Stimulated activated CD8-positive, alpha-beta memory T cell treated with anti-CD3 and anti-CD28 coated beads, Interleukin-7, amount 100 ng/mL, for 24 hours (primary cell): ENCODE measurements at places on chromosomes 6 and 20.

DNA sequence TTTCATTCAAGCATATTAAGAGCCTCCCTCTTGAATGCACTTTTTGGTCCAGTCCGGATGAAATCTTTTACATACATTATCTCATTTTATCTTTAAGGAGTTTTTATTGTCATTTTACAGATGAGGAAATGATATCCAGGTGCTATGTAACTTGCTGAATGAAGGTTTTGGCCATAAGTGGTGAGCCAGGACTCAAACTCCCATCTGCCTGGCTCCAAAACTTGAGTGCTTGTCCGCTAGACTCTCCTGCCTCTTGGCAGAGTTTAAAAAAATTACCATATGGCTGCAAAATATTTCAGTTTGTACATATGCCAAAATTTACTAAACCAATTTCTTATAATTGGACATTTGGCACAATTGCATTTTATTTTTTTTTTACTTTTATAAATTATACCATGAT lies 12.2 kb downstream of the PDRG1 start:
- no peak for DNase-seq

GRCh38 chr6:21663966-21664313 lies 70.4 kb downstream of the SOX4 start:
- DNase-seq = no peak

- DNase-seq = no peak
Observed at GRCh38 chr6:64415926-64416325, 780.3 kb downstream of the PHF3 start.

GRCh38 chr6:30646450-30647241 lies at the start of gene C6orf136:
Gene C6orf136, plus strand, starts transcription at chr6:30647133. Its CDS starts 99 bp downstream, at chr6:30647232.
- DNase-seq = peak; percentile 80

DNA sequence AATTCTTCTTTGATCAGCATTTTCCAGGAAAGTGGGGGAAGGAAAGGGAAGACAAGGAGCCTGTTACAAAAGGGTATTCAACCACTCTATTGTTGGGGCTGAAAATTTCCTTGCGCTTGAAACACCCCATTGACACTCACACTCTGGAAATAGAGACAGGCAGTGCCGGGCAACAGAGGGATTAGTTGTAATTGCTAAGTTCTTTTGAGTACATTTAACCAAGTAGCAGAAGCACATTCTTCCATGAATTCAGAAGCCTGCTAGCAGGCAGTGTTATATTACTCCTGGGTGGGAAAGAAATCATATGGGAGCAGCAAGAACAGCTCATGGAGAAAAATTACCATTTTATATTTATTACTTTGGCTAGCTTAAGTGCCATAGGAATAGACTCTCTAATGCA lies 745.5 kb downstream of the C6orf118 start:
- no peak for DNase-seq

GRCh38 chr6:47496935-47497579 lies 19.5 kb downstream of the CD2AP start:
- no peak for DNase-seq

GRCh38 chr20:15565786-15566185 lies 1007.5 kb downstream of the KIF16B start:
- no peak for DNase-seq

DNA sequence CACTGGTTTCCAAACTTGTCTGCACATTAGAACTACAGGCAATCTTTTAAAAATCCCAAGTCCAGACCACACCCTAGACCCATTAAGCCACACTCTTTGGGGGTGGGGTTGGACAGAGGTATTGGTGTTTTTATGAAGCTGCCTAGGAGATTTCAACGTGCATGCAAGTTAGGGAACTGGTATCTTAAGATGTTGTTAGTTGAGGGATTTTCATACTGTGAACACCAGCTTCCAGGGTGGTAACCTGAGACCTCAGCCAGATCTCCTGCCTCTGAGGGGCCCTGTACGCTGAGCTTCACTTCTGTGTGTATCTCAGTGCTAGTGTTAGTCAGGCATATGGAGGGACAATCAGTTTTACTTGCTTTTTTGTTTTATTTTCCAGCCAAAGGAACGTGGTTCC lies 138.0 kb downstream of the UTRN start:
- DNase-seq = no peak

DNA sequence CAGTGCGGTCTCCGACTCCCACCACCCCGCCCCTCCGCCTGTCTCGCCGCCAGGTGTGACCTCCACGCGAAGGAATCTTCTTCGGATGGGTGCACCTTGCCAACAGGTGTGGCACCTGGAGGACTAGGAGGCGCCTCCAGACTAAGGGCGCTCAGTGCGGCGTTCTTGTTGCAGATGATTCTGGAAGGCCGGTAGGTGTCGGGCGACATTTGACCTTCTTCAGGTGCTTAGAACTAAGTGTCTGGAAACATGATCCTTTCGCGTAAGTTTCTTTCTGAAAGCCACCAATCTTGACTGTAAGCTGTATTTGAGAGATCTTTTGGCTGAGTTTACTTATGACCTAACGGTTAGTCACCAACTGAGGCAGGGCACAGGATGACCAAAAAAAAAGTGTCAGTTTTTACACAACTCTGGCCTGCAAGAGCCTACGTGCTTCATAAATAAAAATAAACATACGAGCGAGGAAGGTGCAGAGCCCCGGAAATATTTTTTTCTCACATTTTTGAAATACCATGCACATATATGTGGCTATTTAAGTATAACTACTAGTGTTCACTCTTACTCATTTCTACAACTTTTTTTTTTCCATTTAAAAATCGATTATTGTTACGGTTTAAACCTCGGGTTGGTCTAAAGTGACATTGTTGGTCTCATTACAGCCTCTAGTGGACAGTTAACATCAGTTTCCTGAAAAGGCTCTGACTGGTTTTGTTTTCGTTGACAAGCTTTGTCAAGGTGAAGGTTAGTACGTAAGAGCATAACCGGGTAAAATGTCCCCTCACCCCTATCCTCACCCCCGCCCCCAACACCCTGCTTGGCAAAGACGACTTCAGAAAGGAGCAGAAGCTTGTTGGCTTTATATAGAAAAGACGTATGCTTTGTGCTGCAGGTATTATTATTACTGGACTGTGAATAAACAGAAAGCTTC lies 1.6 kb upstream of the ATXN1 start:
- no peak for DNase-seq

DNA sequence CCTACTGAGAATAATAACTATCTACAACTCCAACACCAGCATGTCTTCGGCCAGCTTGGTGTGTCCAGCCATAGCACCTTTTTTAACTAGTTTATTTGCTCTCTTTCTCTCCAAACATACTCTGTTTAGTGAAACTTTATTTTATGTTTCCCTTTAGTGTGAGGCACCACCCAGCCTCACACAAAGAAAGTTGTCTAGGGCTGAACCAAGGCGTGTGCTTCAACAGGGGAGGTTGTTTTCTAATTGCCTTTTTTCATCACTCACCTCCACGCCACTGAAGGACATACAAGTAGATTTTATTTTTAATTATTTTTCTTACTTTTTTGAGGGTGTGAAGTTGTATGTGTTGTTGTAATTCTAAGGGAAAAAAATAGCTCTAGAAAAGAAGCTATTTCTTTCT lies 125.6 kb upstream of the MARCKS start:
- DNase-seq = no peak

GRCh38 chr6:551829-552350 lies 105.0 kb downstream of the HUS1B start:
- DNase-seq = no peak

DNA sequence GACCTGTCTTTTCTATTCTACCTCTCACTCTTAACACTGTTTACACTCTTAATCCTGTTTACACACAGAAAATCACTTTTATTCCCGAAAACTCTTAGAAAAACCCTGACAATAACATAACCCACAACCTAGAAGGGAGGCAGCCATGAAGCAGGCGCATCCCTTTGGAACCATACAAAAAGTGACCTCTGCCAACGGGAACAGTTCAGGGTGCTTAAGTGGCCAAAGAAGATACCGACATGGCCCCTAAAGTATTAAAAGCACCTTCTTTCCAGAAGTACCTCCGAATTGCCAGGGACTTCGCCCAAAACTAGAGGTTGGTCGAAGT lies 490 bp downstream of the MMUT start:
- no peak for DNase-seq

GRCh38 chr20:4090756-4091489 lies 75.6 kb upstream of the RNF24 start:
- no peak for DNase-seq

DNA sequence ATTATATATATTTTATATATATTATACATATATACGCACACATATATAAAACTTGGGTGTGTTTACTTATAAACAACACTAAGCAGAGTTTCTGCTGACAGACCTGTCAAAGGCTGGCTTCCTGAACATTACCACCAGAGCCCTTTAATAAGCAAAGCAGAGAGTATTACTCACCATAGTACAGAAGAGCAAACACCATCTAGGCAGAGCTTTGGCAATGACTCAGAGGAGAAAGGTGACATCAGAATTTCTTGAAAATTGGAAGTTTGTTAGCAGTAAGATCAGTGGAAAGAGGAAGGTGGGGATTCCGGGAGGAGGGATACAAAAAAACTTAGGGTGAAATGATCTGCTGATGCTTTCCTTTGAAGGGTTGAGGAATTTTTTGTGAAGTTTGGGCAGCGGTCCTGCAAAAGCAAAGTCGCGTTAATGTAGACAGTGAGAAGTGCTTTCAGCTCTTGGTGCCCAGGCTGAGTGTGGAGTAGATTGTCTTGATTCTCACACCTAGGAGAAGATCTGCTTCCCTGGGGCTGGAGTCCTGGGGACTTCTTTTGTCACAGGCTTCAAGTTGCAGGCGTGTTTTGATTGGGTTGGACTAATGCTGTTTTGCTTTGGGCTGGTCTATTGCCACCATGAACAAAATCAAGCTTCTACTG lies 109.6 kb upstream of the BACH2 start:
- no peak for DNase-seq
